ENCODE measurements at places on chromosomes 11 and 22. TPM values are rescaled to one million over a fixed set of nuclear protein-coding genes. Genes with fewer than 3 reads are reported as not detected.
A peak's percentile ranks its signal among the peaks of the same experiment; 100 is the strongest.

DNA sequence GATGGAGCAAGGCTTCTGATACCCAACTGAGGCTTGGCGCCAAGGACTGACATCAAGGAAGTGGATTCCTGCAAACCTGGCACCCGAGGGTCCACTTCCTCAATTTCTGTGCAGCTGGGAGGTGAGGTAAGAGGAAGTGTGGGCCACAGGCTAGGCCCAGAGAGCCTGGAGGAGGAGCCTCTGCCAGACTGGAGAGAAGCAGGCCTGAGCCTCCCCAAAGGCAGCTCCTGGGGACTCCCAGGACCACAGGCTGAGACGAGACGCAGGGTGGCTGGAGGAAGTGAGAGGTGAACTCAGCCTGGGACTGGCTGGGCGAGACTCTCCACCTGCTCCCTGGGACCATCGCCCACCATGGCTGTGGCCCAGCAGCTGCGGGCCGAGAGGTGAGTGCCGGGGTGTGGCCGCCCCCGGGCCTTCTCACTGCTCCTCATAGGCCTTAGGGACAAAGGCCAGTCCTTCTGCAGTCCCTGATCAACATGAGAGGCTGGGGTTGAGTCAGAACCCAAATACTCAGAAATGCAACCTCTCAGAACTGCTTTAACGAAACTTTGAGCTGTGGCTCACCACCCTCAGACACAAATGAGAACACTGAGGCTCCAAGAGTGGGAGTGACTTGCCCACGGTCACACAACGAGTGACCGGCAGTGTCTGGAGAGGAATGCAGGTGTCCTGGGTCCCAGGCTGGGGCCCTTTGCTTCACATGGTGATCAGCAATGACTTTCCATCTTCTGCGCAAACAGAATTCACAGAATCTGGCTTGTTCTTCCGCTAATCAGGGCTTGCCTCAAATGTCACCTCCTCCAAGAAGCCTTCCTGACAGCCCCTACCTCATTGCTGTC lies at the start of gene NCF4:
Gene NCF4 (plus strand): TSS at position 186 of the 839 bp plus-strand sequence. CDS start 166 bp downstream, at position 352.
- DNase-seq = no peak

The PYGM gene
- 3.6 TPM for total RNA-seq

DNA sequence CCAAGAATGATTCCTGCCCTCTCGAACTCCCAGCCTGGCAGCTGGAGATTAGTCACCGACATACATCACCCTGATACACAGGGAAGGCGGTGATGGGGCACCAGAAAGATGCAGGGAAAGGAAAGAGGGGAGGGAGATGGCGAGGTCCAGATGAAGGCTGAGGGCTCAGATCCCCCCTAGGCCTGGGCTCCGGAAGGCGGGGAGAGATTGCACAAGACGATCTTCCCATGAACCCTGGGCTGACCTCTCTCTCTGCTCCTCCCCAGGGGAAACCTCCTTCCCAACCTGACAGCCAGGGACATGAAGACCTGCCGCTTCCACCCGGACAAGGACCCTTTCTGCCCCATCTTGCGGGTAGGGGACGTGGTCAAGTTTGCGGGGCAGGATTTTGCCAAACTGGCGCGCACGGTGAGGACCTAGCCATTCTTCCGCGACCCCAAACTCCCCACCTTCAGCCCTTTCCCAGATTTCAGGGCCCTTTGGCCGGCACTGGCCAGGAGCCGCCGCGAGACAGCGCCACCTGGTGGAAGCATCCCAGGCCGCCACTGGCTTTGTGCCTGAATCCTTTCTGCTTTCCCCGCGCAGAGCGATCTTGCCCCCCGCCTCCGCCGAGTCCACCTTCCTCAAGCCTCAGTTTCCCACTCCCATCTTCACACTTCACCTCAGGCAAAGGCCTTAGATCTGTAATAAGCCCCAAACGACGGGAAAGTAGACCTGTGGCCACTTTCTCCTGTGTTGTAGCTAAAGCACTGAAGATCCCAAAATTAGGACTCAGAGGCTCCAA lies 11.5 kb downstream of the P2RX3 start:
- DNase-seq = peak; percentile 86

The OR5B21 gene
- total RNA-seq = not detected

- DNase-seq = no peak
Measured at GRCh38 chr22:37032134-37032534, 12.6 kb downstream of the MPST start.

GRCh38 chr22:30902496-30903357 lies 65.8 kb downstream of the MORC2 start:
- no peak for DNase-seq

DNA sequence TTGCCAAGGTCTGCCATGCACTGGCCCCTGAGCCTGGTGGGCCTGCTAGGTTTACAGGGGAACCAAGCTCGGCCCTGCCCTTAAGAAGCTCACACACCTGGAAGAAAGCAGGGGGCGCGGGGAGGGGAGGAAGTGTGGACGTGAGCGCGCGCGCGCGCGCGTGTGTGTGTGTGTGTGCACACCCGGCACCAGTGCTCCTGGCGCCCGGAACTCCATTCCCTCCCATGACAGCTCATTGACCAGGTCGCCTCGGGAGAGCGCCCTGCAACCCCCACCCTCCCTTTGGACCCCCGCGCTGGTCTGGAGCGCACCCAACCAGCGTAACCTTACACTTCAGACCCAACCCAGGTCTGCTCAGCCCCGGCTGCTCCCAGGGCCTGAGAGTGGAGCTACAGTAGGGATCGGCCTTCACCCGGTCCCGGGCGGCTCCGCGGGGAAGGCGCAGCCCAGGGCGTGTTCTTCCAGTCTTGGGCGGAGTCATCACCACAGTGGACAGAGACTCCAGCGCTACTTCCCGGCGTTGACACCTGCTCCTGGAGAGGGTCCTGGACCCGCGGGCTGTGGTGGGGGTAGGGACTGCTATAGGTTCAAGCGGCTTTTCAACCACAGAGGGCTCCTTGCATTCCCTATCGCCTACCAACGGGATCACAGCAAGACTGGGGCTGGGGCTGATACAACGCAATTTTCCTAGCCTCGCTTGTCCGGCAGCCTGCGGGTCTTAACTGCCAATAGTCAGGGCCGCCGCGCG lies 1.5 kb downstream of the GALNT18 start:
- DNase-seq = peak; percentile 65

GRCh38 chr11:6646918-6647679 lies 8.5 kb downstream of the DCHS1 start:
- no peak for DNase-seq

DNA sequence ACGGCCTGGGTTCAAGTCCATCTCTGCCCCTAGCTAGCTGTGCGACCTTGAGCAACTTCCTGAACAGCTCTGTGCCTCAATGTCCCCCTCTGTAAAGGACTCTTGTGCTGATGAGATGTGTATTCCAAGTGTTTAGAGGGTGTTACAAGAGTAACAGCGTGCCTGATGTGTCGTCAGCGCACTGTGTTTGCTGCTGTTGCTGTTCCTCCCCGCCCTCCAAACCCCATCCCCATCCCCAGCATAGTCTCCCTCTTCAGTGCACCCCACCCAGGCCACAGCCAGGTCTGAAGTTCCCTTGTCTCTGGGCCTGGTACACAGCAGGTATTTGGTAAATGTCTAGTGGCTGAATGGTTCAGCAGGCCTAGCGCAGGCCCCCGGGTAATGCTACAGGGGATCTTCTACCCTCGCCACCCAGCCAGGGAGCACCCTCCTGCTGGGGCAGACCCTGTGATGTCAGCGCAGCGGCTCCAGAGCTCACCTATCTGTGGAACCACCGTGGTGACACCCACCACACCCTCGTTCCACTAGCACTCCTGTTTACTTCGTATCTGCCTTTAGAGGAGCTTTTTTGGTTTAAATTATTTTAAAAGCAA lies 10.3 kb downstream of the CBX7 start:
- DNase-seq = no peak

DNA sequence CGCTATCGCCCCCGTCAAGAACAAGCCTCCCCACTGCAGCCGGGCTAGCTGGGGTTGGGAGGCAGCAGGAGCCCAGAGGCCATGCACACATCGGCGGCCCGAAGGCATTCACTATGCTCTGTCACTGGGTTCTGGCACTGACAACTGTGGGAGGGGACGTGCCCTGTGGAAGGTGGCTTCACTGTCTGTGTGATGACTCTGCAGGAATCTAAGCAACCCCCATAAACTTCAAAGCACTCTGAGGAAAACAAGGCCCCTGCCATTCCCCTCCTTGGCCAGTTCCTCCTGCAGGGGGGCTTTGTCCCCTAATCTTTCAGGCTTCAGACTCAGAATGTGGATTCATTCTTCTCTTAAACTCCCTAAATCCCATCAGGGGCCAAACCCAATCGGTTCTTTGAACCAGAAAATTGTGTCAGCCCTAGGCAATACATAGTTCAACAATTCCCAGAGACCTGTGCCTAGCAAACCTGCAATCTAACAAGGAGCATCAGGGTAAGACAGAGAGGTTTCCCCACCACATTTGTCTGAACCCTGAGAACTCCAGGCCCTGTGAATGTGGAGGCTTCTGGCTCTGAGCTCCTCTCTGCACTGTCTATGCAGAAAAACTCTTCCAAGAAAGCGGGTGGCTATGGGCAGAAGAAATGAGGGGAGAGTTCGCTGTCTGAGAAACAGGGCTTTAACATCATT lies 1477.2 kb downstream of the TBC1D22A start:
- no peak for DNase-seq

DNA sequence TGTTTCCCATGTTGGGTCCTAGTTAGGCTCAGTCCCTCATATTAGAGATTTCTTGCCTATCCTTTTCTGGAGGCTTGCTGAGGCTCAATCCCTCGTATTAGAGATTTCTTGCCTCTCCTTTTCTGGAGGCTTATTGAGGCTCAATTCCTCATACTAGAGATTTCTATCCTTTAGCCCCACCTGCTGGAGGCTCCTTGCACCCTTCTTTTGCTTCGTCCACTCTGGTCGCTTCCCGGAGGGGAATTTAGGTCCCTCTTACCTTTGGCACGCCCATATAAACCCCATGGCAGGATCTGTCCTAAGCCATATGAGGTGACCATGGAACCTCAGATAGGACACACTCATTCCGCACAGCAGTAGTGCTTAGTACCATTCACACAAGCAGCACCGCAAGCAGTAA lies 15.9 kb downstream of the CYP2D6 start:
- DNase-seq = peak; percentile 73

- DNase-seq = no peak
Measured at GRCh38 chr11:1994121-1994520, 3.5 kb downstream of the H19 start.

The SYT13 gene
- 6.0 TPM for total RNA-seq

The LRRC10B gene
- 0.31 TPM for total RNA-seq

GRCh38 chr22:25219948-25220442 lies 556 bp downstream of the CRYBB2 start:
- DNase-seq = no peak

DNA sequence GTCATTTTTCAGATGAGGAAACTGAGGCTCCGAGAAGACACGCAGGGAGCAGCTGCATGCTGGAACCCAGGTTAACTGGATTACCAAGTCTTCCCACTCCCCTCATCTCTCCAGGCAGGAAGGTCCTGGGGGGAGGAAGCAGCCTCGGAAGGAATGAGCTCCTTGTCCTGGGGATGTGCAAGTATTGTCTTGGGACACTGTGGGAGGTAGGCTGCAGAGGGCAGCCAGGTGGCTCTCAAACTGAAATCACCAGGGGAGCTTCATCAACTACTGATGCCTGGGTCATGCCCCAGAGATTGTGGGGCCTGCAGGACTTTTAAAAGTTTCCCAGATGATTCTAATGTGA lies 7.6 kb downstream of the GDPD5 start:
- no peak for DNase-seq

DNA sequence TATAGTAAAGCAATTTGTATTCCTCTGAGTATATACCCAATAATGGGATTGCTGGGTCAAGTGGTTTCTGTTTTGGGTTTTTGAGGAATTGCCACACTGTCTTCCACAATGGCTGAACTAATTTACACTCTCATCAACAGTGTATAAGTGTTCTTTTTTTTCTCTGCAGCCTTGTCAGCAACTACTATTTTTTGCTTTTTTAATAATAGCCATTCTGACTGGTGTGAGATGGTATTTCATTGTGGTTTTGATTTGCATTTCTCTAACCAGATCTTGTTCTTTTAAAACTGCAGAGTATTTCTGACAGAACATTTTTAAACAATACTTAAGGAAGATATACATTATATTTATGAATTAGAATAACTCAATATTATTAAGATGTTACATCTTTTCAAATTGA lies 1140.5 kb upstream of the CNTN5 start:
- DNase-seq = no peak

GRCh38 chr11:133917921-133918607 lies 38.7 kb downstream of the IGSF9B start:
- DNase-seq = peak; percentile 61

The OR52L1 gene
- not detected for total RNA-seq

DNA sequence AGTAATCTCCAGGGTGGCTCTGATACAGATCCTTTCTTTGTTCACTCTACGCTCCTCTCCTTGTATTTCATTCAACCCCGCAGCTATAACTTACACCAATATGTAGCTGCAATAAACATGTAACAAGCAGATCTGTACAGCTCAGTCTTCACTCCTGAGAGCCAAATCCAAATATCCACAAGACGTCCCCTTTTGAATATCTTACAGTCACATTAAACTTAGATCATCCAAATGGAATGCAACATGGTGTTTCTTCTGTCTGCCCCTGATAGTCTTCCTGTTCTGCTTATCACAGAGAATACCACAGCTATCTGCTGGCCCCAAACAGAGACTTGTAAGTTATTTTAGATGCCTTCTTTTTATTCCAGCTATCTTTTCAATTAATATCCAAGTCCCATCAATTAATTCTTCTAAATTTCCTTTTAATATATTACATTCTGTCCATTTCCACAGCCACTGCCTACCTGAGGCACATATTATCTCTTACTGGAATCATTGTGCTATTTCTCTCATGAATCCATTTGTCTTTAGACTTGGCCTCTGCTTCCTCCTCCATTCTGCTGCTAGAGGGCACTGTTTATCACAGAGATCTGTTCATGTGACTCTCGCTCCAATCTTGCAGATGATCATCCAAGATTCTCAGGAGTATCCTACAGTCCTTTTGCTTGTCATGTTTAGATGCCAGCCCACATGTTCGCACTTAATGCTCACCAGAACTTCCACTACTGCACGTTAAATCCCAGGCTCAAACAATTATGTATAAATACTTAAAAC lies 908.6 kb downstream of the NTM start:
- DNase-seq = no peak

GRCh38 chr11:122398167-122398566 lies 257.4 kb upstream of the UBASH3B start:
- no peak for DNase-seq

DNA sequence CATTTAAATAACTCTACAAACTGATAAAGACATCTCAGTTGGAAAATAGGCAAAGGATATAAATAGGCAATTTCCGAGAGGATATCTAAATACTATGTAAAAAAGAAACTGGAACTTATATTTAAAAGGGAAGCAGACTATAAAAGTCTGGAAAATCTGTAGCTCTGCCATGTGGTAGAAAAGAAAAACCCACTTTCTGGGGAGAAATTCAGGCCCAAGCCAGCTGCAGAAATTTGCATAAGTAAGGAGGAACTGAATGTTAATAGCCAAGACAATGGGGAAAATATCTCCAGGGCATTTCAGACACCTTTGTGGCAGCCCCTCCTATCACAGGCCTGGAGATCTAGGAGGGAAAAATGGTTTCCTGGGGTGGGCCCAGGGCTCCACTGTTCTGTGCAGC lies 97.8 kb upstream of the ZBED5 start:
- DNase-seq = no peak

The TRIM51G gene
- total RNA-seq = not detected

The RAPSN gene
- 0.48 TPM for total RNA-seq

The ARHGAP20 gene
- total RNA-seq = 0.04 TPM

All from H9 (cell line).